Stimulated activated CD8-positive, alpha-beta memory T cell treated with anti-CD3 and anti-CD28 coated beads, Interleukin-2, amount 100 ng/mL, for 1 hour (primary cell): ENCODE measurements at places on chromosomes 16 and 17.
A peak's percentile ranks its signal among the peaks of the same experiment; 100 is the strongest.

- no peak for DNase-seq
Measured at GRCh38 chr16:5671421-5671820, 573.8 kb upstream of the EEF2KMT start.

DNA sequence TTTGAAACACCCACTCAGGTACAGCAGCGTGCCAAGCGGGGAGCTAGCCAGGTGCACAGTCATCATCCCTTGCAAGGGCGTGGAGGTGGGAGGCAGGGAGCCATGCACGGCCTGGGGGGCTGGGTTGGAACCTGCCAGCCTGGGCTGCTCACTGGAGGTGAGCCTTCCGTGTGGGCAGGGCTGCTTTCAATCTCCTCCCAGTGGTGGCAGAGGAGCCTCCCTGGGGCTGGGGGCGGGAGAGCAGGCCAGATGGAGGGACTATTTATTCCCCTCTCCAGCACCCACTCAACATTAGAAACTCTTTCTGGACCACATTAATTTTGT, 90.3 kb downstream of the KATNIP start:
- DNase-seq: no peak

GRCh38 chr17:1560101-1560857, 2.3 kb downstream of the PITPNA start:
- DNase-seq: no peak

DNA sequence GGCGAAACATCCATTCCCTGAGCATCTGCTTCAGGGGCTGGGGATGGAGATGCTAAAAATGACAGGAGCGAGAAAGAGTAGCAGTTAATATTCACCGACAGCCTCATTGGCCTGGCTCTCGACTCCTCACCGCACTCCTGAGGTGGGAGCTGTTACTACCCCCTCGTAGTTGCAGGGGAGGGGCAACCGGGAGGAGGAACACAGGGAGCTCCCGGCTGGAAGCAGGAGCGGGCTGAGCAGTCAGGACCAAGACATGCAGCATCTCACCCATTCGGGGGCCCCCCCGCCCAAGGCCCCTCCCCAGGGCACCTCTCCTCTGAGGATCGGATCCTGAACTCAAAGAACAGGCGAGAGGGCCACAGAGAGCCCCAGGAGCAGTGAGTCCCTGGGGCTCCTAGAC, 4.5 kb upstream of the ACSF3 start:
- DNase-seq: no peak

- no peak for DNase-seq
Measured at GRCh38 chr16:16042076-16042475, 92.7 kb downstream of the ABCC1 start.

DNA sequence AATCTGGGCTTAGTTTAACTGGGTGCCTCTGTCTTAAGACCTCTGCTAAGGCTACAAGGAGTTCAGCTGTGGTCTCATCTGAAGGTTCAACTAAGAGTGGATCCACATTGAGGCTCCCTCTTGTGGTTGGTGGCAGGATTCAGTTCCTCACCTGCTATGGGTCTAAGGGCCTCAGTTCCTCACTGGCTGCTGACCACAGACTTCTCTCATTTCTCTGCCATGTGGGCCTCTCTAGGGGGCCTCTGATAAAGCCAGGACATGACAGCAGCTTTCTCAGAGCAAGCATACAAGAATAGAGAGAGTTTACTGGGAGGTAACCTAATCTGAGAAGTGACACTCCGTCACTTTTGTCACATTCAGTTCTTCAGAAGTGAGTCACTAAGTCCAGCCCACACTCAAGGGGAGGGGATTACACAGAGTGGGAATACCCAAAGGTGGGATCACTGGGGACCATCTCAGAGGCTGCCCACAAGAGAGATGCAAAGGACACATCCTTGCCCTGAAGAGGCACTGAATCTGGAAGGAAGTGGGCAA, 19.2 kb upstream of the ABAT start:
- no peak for DNase-seq

GRCh38 chr16:53980675-53981074, 276.7 kb downstream of the FTO start:
- no peak for DNase-seq

GRCh38 chr16:84348386-84348888, 19.9 kb upstream of the ATP2C2 start:
- no peak for DNase-seq

DNA sequence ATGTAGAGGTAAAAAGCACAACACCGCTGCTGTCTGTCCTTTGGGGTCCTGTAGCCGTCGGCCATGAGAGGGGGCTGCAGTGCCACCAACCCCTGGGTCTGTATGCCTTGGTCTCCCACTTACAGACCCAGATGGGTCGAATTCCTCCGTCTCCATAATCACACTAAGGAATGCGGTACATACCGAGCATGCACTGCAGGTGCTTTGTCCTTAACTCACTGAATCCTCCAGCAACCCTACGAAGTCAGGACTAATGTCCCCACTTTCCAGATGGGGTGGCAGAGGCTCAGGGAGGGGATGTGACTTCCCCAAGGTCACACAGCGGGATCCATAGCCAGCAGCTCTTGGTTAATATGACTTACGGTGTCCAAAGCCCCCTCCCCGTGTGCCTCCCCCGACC, 219.9 kb upstream of the CIBAR2 start:
- no peak for DNase-seq

DNA sequence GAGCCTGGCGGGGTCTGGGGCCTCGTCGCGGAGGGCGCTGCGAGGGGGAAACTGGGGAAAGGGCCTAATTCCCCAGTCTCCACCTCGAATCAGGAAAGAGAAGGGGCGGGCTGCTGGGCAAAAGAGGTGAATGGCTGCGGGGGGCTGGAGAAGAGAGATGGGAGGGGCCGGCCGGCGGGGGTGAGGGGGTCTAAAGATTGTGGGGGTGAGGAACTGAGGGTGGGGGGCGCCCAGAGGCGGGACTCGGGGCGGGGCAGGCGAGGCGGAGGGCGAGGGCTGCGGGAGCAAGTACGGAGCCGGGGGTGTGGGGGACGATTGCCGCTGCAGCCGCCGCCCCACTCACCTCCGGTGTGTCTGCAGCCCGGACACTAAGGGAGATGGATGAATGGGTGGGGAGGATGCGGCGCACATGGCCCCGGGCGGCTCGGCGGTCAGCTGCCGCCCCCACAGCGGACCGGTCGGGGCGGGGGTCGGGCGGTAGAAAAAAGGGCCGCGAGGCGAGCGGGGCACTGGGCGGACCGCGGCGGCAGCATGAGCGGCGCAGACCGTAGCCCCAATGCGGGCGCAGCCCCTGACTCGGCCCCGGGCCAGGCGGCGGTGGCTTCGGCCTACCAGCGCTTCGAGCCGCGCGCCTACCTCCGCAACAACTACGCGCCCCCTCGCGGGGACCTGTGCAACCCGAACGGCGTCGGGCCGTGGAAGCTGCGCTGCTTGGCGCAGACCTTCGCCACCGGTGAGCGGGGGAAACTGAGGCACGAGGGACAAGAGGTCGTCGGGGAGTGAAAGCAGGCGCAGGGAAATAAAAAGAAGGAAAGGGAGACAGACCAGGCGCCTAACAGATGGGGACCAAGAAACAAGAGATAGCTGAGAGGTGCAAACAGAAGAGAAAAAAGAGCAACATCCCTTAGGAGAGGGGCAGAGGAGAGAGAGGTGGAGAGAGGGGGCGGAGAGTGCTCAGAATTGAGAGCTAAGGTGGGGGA, at the start of gene PNMT:
TSS of gene PNMT (plus strand) at position 509 of the 980 bp plus-strand sequence. CDS start at position 532, 23 bp downstream.
- DNase-seq: peak; percentile 47

- DNase-seq: no peak
Measured at GRCh38 chr17:1484676-1485422, 7.6 kb downstream of the MYO1C start.

DNA sequence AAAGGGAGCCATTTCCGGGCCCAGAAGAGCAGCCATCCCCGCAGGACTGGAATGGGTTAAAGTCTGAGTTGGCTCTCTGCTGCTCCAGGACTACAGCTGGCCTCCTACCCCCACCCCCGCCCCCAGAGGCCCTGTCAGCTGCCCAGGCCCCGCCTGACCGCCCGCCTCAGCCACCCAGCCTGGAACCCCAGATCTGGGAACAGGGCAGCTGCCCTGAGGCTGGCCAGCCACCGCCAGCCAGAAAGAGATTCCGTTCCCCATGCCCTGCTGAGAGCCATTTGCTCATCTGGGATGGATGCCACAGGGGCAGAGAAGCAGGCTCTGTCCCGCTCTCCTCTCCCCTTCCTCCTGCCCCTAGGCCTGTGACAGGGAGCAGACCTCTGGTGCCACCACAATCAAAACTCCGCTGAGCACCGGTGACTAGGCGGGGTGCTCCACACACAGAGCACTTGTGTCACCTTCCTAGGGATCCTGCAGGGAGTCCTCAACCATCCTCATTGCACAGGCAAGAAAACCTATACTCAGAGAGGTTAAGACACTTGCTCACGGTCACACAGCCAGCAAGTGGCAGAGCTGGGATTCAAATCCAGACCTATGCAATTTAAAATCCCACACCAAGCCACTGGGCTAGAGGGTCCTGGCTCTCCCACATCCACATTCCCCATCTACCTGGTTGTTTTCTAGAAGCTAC, 44.1 kb downstream of the ZNF423 start:
- DNase-seq: no peak

DNA sequence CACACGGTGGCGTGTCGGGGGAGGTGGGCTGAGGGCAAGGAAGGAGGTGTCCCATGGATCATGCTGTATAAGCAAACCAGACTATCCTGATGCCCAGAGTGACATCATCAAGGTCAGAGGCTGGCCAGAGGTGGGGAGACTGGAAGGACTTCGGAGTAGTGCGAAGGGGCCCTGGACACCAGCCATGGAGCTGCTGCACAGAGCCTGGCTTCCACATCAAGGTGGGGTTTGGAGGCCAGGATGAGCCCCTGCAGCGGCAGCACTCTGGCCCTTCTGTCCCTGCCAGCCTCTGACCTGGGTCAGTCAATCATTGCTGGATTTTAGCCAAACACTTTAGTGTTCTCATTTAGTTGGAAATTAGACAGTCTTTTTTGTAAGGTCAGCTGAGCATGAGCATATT, 34.8 kb downstream of the MED13 start:
- no peak for DNase-seq

- no peak for DNase-seq
Measured at GRCh38 chr16:75309156-75309555, 57.7 kb upstream of the BCAR1 start.

- peak; percentile 45 for DNase-seq
Measured at GRCh38 chr16:88810912-88811768, 588 bp downstream of the APRT start.
